Eye (tissue), 1 donor: ENCODE measurements at places on chromosomes 5 and 9.

- DNase-seq = peak; percentile 19
These were observed 10.7 kb downstream of the STK32A start for GRCh38 chr5:147245381-147246165.

DNA sequence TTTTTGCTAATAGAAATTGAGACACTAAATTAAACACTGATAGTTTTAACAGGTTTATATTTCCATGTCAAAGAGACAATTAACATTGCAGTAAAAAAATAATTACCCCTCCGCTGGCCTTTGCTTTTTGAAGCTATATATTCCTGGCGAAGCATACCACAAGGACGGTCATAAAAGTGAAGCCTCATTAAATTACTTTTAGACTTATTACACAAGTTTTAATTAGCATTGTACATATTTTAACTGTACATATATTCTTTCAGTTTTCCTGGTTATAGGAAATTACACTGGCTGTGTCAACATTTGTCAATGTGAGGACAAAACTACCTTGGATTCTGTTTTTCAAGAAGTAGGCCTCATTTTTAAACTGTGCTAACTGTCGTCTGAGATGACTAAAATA is 1.2 kb downstream of the CDKN2A start:
- no peak for DNase-seq

- no peak for DNase-seq
These were observed 120.7 kb upstream of the SPATA31C2 start for GRCh38 chr9:88259001-88259400.

GRCh38 chr9:84397151-84397728 is 56.7 kb upstream of the SLC28A3 start:
- DNase-seq = peak; percentile 94

- no peak for DNase-seq
These were observed 88.6 kb upstream of the GAS1 start for GRCh38 chr9:87035879-87036278.

DNA sequence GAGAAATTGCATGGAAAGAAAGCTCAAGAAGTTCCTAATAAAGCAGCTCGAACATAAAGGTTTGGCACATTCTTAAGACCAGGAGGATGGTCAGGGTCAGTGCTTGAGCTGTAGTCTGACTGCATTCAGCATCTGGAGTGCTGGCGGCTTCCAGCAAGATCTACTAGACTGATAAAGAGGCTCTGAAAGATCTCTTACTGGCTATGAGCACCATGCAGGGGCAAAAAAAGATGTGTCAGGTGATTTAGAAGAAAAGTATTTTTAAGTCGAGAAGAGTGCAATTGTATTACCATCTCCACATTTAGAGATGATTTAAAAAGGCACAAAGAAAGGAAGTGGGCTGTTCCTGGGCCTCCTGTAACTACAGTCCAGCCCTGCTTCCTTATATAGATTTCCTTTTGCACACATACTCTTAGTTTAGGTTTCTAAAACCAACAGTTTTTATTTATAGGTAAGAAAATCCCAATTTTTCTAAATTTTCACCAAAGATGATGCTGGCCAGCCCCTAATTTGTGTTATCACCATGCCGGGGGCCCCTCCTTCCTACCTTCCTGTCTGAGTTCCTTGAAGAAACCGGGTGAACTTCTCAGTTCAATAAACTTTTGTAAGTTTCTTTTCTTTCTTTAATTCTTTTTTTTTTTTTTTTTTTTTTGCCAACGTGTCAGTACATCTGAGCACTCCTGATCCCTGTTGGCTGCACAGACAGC is 65.9 kb upstream of the PLPP1 start:
- peak; percentile 45 for DNase-seq

DNA sequence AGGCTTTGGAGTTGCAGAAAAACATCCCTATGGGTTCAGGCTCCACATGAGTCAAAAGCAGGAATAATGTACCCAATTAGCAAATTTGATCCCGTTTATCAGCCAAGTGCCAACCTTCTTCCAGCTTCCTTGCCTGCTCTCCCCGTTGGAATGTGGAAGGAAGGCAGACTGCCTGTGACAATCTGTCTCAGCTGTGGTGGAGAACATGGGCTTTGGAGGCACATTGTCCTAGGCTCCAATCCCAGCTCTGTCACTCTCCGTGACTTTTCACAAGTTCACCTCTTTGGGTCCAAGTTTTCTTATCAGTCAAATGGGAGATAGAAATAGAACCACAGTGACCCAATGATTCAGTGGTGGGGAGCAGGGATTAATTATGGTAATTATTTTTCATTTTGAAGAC is 113.9 kb downstream of the ARHGAP26 start:
- DNase-seq = no peak

GRCh38 chr5:6362846-6363245 is 15.5 kb downstream of the MED10 start:
- peak; percentile 19 for DNase-seq

- peak; percentile 70 for DNase-seq
These were observed 1576.5 kb downstream of the EFNA5 start for GRCh38 chr5:106094204-106094607.

DNA sequence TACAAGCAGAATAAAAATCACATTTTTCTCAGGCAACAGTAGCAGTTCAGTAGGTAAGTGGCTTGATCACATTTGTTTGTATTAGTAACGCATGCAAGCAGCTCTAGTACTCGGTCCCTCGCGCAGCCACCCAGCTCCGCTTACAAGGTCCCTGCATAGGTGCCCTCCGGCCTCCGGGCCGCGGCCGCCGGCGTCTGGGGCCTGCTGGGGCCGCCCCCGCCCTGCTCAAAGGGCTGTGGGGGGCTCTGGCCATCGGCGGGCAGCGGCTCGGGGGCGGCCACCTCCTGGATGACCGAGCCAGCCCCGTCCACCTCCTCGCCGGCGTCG is 50.2 kb upstream of the UBAC1 start:
- no peak for DNase-seq

DNA sequence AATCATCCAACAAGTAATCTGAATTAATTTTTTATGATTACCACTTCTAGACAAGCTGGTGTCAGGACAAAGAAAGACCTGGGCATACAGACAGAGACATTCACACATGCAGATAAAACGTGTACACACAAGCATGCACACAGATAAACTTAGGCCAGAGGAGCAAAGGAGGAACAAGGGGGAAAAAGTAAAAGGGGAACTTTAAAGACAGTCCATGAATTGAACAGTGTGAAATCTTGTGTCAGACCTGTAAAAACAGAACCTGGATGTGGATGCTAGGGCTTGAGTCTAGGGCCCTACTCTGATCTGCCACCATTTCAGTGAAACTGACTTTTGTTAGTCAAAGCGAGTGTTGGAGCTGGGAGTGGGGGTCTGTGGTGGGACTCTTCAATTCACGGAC is 11.2 kb upstream of the ZSWIM6 start:
- DNase-seq = no peak

DNA sequence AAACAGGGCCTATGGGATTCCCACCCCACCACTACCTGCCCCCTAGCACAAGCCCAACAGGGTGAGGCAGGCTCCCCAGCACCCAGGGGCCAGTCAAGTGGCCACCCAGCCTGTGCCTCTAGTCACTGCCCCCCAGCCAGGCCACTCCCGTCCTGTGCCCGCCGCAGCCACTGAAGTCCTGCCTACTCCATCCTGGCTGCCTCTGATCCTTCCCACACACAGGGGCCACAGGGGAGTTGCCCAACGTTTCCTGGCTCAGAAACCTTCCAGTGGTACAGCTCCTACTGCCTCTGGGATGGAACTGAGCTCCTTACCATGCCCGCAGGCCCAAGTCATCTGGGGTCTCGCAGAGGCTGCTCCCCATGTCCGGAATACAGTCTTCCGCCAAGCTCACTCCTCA is 70.2 kb upstream of the STXBP1 start:
- DNase-seq = no peak

DNA sequence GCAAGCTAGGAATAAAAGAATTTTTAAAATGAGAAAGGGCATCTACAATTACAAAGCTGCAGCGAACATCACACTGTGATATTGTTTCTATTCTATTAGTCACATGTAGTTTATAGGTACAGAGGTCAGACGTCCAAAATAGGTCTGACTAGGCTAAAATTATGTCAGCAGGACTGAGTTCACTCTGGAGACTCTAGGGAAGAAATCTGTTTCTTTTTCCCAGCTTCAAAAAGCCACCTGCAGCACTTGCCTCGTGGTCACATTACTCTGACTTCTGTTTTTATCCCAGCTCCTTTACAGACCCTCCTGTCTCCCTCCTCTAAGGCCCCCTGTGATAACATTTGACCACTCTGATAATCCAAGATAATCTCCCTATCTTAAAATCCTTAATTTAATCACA is 5.1 kb upstream of the CKS2 start:
- no peak for DNase-seq

DNA sequence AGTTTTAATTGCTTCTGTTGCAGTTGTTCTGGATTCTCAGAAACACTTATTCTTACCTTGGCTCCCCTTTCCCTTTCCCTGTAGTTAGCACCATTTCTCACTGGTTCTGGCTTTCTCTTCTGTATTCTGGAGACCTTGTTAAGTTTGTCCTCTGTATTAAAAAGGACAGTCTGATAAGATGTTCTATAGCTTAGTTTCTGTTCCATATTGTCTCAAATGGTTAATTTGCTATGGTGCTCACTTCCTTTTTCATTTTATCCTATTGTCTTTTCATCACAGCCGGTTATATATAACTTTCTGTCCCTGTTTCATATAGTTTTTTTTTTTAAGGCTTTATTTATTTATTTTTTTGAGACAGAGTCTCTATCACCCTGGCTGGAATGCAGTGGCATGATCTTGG is 41.4 kb upstream of the KIAA1958 start:
- no peak for DNase-seq

- DNase-seq = peak; percentile 42
These were observed 159.9 kb downstream of the TSSK1B start for GRCh38 chr5:113274836-113275414.

DNA sequence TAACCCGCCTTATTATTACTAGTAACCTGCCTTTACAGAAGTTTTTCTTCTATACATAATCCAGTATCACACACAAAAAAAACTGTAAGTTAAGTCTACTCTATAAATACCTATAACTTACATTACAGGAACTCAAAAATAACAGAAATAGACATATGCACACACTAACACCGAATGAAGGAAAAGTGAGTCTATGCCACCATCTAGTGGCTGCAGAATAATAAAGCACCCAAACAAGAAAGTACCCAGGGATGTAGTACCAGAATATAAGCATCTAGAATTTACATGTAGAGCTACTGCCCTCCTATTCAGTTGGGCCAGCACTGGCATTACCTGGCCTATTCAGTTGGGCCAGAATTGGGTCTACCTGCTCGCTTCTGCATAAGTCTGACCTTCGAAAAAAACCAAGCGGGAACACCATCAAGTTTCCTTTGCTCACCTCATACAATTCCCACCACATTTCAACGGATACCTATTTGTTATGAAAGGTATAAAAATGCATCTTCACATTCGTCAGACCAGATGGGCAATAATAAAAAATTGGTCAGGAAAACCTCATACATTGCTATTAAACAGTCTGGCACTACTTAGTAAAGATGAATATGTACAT is 4.0 kb upstream of the NIPSNAP3A start:
- DNase-seq = peak; percentile 86

- DNase-seq = no peak
These were observed 17.5 kb downstream of the CCDC180 start for GRCh38 chr9:97324954-97325353.

DNA sequence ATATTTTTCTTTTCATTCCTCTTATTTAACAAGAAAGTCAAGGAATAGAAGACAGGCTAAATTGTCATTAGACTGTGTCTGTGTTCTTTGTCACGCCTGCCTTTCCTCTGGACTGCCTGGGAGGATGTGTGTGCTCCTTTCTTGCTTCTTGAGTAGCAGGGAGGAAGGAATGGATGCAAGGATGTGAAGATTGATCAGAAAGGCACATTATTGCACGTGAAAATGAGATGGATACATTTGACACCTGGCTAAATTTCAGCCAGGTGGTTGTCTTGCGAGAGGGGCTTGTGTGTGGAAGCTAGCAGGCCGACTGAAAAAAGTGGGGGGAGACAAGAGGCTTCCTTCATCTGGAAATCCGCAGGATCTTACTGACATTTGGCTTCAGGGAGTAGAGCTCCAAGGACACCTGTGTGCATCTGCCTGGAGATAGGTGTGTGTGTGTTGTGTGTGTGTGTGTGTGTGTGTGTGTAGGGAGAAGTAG is 200.1 kb downstream of the MEF2C start:
- peak; percentile 54 for DNase-seq

DNA sequence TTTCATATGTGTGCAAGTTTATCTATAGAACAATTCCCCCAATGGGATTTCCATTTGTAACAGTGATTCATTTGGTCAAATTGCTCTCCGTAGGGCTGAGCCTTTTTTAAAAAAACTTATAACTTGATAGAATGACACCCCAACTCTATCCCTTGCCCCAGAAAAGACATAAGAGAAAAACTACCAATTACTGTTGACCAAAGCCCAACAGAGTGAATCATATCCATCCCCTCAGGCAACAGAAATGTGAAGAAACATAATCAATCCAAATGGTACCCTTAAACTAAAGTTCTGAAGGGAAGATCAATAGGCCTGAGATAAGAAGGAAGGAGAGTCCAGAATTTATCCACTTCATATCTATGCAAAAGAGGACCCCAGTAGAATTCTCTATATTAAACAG is 17.8 kb downstream of the TICAM2 start:
- DNase-seq = no peak

DNA sequence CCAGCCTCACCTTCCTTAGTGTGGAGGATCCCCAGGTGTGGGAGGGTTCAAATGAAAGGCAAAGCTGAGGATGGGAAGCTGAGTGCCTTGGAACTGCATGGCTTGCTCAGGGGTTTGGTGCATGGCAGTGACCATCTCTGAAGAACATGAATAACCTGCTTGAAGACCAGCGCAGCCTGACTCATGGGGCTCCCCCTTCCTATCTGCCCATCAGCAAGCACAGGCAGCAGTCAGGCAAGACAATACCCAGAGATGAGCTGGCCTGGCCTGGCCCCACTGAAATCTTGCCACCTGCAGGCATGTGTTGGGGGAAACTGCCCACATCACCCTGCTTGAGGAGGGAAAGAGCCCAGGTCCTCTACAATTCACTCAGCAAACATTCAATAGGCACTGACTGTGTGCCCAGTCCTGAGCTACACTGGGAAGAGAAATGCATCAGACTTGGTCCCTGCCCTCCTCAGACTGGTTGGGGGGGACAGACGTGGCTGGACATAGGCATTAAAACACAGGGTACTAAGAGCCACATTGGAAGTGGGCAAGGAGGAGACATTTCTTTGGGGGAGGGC is 105.0 kb upstream of the ALDH1B1 start:
- DNase-seq = no peak

GRCh38 chr5:56175488-56175887 is 57.6 kb downstream of the ANKRD55 start:
- DNase-seq = no peak
